GDM1 (cell line): ENCODE measurements at places on chromosomes 5 and 9.
A peak's percentile ranks its signal among the peaks of the same experiment; 100 is the strongest.

DNA sequence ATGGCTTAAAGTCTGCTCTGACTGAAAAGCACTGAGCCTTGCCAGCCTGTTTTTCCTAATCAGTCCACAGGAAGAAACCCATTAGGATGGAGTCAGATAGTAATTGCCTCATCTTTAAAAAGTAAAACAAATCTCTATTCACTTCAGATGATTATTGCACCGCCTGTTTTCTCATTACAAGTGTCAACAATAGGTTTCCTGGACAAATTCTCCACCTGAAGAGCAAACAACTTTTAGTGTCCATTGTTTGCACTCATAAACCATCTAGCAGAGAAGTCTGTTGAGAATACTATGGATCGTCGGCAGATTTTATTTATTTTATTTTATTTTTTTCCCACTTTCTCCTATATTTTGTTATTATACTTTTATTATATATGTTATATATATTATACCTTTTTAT, 20.3 kb downstream of the C5orf63 start:
- DNase-seq, result no peak

- DNase-seq, result no peak
These were observed 36.9 kb upstream of the IFNK start for GRCh38 chr9:27487128-27487640.

DNA sequence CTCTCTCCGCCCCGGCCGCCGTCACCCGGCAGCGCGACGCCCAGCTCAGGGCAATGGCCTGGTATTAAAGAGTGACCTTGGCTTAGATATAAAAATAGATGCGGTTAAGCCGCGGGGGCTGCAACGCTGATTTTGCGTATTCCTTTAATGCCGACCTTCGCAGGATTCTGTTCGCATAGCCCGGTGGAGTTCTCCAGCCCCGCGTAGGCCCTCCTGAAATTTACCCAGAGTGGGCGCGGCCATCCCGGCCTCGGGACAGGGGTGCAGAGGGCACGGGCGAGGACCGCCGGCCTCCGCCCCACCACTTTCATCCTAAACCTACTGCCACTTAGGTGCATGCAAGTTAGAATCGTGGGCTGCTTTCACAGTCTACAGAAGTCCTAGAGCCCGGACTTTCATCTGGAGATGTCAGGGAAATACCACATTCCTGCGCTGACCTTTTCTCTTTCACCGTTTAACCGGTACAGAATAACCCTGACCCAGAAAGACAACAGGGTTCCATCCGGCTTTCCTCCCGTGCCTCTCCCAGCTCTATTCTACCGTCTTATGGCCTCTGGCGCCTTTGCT, 492 bp upstream of the FAM169A start:
- no peak for DNase-seq

DNA sequence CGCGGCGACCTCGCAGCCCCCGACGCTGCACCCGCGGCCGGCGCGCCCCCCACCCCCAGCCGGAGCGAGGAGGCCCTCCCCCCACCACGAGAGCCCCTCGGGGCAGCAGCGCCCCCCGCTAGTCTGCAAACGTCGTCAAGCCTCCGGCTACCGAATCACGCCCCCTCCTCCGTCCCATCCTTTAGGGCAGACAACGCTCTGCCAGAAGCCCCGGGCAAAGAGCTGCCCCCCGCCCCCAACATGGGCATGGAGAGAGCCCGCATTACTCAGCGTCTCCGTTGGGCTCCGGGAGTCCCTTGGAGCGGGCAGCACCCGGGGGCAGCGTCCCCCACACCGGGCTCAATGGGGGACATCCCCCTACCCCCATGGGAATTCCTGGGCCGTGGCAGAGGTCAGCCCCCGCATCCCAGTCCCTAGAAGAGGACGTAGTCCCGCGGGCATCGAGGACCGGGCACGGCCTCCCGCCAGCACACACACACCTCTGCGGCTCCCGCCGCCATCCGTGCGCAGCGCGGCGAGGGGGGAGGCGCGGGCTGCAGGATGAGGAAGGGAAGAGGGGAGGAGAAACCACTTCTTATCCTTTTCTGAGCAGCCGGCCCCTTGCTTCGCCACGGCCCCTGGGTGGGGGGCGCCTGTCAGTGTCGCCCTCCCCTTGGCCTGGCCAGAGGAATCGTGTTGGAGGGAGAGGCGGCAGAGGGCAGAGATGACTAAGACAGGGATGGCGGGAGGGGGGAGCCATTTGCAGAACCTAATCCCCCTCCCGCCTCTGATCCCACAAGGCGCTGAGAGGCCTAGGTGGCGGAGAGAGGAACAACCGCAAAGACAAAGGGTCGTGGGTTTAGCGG, 750 bp downstream of the DNM1 start:
- DNase-seq, result peak; percentile 64

DNA sequence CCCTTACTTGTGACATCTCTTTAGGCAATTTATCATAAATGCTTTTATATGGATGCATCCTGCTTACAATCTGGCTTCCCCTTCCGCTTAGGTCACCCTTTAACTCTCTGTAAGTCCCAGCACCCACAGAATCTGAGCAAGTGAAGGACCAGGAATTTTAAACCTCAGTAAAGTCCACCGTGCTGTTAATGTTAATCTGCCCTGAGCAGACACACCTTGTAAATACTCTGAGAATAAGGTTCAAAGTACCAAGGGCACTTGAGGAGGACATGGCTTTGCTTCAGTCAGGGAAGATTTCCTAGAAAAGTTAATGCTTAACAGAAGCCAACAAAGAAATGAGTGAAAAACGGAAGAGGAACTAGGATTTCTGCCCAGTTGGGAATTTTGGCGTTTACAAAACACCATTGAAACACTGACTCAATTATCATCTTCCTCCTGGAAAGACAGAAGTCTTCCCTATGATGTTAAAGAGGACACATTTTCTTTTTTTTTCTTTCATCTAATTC, 26.4 kb upstream of the TTC39B start:
- no peak for DNase-seq

GRCh38 chr9:12702160-12702758, 9.1 kb downstream of the TYRP1 start:
- DNase-seq, result no peak

- no peak for DNase-seq
These were observed 514.8 kb upstream of the ADAMTS16 start for GRCh38 chr5:4625206-4625896.

DNA sequence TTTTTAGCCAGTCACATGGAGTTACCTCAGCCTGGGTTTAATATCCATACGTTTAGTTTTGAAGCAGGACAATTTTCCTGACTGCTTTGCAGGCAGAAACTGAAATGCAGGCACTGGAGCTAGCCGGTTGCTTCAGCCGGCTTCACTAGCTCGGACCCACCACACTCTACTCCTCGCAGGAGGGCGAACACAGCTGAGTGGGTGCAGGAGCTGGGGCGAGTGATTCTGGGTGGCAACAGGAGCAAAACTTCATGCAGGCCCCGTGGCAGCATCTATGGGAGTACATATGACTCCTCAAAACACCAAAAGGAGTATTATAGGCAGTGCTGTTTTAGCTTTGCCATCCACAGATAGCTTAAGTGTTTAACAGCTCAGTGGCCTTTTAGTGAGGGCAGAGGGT, 1211.8 kb upstream of the NUDT12 start:
- no peak for DNase-seq

GRCh38 chr5:155222393-155222792, 208.8 kb downstream of the KIF4B start:
- no peak for DNase-seq

DNA sequence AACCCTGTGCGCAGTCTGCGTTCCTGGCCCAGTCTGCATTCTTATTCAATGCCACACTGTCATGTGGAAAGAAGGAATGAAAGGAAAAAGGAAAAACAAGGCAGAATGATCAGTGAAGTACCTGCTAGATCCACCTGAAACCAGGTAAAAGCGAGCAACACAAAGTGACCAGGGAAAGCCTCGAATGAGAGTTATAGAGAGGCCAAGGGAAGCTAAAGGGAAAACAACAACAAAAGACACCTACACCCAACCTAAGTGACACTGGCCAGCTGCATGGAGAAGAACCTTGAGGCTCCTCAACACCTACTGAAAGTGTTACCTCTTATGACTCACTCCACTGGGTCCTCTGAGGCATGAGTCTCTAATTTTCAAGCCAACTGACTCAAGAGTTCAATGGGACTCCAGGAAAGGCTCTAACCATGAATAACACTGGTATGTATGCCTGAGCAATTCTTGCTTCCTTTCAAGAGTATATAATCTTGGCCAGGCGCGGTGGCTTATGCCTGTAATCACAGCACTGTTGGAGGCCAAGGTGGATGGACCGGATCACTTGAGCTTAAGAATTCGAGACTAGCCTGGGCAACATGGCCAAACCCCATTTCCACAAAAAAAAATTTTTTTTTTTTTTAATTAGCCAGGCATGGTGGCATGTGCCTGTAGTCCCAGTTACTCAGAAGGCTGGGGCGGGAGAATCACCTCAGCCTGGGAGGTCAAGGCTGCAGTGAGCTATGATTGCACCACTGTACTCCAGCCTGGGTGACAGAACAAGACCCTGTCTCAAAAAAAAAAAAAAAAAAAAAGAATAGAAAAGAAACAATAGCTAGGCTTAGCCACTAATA, 29.0 kb downstream of the MTMR12 start:
- DNase-seq, result no peak

- DNase-seq, result no peak
These were observed 961.6 kb upstream of the CDH18 start for GRCh38 chr5:20949636-20950035.
